Stimulated activated CD8-positive, alpha-beta memory T cell treated with anti-CD3 and anti-CD28 coated beads, Interleukin-15, amount 100 ng/mL, for 48 hours (primary cell): ENCODE measurements at places on chromosomes 4 and X.

DNA sequence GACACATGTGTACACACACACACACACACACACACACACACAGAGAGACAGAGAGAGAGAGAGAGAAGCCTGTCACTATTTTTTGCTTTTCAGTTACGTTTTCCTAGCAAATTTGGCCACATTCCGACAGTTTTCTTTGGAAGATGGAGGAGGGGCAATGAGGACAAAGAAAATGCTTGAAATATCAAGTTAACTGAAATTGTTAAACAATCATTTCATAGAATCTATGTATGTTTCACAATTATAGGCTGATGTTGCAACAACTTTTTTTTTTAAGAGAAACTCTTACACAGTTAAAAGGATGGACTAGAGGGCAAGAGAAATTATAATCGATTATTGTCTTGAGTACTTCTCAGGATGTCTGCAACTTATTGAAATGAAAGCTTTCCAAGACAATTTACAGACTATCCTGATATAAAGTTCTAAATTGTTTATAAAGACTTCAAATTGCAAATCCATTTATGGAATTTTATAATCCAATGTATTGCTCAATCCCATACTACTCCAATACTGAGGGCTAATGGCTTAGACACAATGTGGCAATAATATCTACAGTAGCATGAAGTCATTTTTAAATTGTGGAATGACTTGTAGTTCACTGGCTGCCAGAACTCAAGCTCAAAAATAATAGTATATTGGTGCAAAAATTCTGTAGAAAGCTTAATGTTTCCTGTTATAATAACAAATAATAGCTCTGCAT, 647.0 kb upstream of the PCDH7 start:
- no peak for DNase-seq

DNA sequence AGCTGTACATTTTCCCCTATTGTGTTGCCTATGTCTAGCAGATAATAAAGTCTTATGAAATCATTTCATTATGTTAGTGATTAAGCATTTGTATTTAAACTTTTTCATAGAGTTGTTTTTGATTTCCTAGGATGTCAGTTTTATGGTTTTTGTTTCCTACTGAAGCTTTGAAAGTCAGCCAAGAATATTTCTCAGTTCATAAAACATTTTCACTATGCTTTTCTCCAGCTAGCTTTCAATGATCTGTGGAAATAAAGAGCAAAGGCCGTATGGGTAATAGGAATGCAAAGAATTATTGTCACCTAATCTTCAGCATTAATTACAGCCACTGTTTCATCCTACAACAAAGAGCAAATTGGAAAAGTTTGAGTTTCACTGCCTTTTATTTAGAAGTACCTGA, 145.7 kb upstream of the NUDT6 start:
- no peak for DNase-seq

- no peak for DNase-seq
Observed at GRCh38 chrX:110536816-110537215, 178.2 kb downstream of the RTL9 start.

DNA sequence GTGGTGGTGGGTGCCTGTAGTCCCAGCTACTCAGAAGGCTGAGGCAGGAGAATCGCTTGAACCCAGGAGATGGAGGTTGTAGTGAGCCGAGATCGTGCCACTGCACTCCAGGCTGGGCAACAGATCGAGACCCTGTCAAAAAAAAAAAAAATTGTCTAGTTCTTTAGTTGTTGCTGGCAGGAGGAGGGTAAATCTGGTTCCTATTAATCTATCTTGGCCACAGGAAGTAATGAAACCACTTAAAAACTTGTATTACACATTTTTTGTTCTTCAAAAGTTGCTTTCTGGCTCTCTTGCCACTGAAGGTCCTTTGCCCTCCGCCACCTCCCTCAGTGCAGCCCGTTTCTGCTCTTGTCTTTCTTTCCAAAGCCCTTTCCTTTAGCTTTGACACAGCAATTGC, 102.9 kb upstream of the ARSJ start:
- DNase-seq: no peak

DNA sequence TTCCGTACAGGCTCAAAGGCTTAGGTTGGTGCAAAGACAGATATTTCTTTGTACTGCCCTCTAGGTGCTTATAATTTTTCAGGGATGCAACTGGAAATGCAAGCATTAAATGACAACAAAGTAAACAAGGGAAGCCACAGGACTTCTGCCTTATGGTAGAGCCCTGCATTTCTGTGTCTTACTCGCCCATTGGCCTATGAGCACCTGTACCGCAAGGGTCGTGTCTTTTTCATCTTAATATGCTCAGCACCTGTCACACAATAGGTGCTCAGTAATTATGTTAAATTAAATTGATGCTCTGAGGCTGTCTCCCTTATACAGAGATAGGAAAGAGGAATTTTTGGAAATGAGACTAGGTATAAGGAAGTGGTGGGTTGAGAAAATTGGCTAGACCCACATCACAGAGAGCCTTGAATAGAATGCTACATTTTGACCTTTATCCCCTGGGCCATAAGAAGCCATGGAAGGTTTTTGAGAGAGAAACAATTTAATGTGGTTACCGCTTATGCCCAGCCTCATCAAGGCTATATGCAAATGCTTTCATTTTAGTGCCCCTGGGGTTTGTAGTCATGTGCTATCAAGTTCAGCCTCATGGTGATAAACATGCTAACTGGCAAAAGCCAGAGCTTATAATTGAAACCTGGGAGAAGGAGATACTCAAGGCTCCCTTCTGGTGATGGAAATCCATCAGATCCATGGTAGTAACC, 16.3 kb downstream of the VSIG4 start:
- DNase-seq: no peak

DNA sequence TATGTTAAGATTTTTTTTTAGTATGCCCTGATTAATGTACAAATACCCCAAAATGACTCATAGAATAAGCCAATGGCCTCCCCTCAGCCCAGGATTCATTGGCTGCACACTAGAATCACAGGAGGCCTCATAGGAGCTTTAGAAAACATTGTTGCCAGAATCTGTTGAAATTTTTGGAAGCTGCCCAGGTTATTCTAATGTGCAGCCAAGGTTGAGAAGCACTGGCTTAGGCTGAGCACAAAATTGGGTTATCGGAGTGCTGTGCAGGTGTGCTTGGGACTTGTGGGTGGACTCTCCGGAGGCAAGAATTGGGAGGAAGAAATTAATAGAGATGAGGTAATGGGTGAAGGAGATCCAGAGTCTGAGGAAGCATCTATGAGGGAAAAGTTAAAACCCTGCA, 41.3 kb upstream of the VCX start:
- no peak for DNase-seq

DNA sequence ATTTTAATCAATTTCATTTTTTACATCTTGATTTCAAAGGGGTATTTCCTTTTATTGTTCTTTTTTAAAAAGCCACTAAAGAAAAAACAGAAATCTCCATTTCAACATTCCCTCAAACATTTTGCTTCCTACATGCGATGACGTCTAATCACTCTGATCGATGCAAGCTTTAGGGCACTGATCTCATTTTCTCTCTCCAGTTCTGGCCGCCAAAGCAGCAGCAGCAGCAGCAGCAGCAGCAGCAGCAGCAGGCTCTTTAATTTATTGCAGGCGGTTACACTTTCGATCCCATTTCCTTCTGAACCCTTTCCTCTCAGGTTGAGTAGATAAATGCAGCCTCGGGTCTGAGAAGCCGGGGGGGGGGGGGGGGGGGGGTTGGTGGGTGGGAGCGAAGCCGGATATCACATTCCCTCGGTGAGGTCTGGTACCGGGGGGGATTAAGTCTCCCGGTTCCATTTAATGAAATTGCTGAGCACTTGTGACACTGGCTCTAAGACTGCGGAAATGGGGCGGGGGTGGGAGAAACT, 3.4 kb upstream of the PCDH7 start:
- DNase-seq: no peak

GRCh38 chr4:119692001-119692400, 63.4 kb upstream of the PDE5A start:
- no peak for DNase-seq

- DNase-seq: no peak
Observed at GRCh38 chrX:119648421-119648775, 42.2 kb upstream of the NKRF start.

DNA sequence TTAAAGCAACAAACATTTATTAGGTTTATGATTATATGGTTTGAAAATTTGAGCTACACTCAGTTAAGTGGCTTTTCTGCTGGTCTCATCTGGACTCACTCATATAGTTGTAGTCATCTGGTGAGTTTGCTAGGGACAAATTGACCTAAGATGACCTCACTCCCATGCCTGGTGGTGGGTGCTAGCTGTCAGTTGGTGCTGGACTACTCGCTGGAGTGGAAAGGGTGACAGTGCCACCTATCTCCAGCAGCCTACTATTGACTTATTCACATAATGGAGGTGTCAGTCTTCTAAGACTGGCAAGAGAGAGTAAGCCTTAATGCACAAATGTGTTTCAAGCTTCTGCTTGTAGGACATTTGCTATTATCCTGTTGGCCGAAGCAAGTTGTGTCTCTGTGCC, 88.2 kb downstream of the TASL start:
- no peak for DNase-seq

GRCh38 chr4:70182517-70183167, 12.9 kb upstream of the ODAM start:
- no peak for DNase-seq
